T-cell (primary cell): ENCODE measurements at places on chromosomes 2 and 18.
A peak's percentile ranks its signal among the peaks of the same experiment; 100 is the strongest.

DNA sequence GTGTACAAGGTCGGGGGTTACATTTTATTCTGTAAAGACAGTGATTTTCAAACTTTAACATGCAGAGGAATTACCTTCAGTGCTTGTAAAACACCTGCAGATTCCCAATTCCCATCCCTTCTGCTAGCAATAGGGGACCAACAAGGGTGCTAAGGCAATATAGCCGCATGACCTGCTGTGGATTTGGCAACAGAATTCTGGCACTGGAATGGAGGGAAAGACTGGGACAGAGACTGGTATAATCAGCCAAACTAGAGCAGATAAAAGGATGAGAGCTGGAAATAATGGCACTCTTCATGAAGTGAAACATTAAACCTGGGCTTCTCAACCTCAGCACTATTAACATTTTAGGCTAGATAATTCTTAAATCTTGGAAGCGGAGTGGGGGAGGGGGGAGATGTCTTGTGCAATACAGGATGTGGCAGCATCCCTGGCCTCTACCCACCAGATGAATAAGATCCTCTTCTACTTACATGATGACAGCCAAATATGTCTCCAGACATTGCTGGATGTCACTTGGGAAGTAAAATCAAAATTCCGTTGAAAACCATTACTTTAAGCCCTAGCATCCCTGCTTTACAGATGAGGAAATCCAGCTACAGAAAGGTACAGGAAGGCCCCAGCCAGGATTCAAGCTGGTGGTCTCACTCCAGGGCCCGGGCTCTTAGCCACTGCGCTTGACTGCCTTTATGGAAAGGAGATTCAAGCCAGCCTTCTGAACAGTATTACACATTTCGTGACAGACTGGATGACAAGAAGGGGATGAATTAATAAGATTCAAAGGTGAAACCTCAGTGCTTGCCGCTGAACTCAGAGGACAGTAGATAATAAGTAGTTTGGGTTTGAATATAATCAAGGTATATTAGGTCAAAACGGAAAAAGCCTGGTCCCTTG, 1.7 kb downstream of the EVA1A start:
- DNase-seq = no peak

DNA sequence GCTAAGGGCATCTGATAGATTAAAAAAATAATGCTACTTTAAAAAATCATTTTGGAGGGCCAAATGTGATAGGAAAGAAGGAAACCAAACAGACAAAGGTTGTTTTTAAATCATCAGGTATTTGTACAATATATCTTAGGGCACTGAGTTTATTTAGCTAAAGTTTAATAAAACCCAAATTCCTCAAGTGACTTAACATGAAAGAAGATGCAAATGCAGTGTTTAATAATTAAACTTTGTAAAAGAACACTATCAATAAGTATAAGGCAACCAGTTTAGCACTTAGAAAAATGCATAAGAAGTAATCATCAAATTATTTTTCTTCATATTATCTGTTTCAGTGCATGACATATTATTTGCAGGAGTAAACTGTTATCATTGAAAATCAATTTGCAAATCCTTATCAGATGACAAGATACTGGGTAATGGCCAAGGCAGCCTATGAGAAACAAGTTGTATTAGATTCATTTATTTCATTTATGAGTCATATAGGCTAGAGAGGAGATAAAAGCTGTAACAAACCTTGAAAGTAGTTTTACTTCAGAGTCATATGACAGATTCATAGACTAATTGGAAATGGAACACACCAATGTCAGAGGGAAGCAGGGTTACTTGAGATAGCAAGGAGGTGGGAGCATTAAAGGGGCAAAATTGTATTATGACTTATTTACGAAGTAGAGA, 165.5 kb downstream of the GCA start:
- no peak for DNase-seq

- no peak for DNase-seq
Observed at GRCh38 chr2:180775711-180776110, 204.7 kb upstream of the UBE2E3 start.

DNA sequence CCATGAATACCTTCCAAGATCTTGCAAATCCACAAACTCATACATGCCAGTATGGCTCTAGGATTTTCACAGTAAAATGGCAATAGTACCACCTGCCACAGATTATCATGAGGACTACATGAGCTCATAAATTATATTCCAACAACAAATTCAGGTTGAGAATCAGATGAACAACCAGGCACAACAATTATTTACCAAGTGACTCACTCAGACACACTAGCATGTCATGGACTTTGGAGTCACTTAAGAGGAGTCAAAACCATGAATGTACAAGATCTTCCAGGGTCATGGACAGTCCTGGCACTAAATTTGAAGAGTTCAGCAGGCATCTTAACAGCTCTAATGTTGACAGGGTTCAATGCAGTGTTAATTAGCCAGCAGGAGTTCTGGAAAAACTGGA, 34.4 kb upstream of the BZW1 start:
- DNase-seq = no peak

- no peak for DNase-seq
Observed at GRCh38 chr2:28976584-28976983, 4.5 kb upstream of the TOGARAM2 start.

- no peak for DNase-seq
Observed at GRCh38 chr18:49514577-49514976, 27.5 kb upstream of the C18orf32 start.

- DNase-seq = no peak
Observed at GRCh38 chr18:10020171-10020570, 106.4 kb downstream of the VAPA start.

GRCh38 chr2:219073413-219074129, 12.8 kb upstream of the IHH start:
- DNase-seq = no peak

DNA sequence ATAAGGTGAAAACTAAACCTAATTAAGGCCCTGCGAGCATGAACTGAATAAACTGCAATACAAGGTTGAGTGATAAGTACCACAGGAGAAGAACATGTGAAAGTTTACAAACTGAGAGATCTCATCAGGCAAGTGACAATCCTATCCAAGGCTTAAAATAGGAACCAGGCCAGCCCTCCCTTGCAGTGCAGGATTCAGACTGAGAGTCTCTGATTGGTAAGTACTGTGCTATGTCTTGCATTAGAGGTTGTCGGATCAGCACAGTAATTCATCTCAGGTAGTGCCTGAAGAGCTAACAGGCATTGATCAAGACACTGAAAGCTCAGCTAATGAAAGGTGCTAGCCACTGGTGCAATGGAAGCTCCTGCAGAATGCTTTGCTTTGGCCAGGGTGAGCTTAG, 801.7 kb upstream of the ID2 start:
- no peak for DNase-seq

DNA sequence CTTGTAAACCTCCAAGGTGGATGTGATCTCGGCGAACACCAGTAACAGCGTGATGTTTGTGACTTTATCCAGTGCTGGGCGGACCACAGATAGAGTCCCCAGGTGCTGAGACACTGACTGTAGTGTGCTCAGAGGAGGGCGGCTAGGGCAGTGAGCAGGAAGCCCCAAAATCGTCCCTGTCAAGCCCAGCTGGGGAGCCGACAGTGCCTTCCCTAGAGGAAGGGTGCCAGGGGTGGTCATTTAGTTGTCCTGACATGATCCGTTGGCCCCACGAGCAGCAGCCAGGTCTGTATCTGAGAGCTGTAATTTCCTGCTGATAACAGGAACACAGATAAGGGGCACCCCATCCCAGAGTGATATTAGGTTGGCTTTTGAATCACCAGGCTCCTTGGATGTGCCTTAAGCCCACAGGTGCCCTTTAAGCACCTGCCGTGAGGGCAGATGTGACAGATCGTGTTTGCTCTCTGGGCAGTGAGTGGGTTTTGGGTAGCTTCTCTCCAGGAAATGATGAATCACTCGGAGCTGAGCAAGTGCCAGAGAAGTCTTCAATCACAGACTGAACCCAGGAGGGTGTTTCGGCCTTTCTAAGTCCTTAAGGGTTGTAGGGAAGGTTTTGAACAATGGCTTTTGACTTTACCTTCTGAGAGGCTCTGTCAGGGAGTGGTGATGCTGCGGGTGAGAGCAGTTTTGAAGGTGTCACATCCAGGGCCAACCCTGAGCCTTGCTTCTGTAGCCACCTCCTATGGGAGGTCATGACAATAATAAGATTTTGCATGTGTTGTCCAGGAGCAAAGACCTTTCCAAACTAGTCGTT, 7.7 kb downstream of the LPIN1 start:
- peak; percentile 43 for DNase-seq

- DNase-seq = no peak
Observed at GRCh38 chr2:224820283-224820991, 104.3 kb upstream of the CCDC195 start.

DNA sequence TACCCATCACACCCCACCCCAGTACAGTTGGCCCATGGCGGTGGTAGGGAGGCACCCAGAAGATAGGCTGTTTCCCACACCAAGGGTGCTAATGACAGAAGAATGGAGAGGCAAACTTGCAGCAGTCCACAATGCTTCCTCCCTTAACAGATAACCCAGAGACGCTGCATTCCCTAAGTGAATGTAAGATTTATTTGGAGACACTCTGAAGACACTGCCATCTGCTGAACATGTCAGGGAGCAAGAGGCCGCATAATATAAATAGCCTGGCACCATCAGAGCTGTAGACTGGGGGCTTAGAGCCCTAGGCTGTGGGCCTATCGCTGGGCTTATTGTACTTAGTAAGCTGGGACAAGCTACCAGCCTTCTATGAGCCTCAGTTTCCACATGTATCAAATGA, 2.2 kb upstream of the IWS1 start:
- no peak for DNase-seq

GRCh38 chr2:240457223-240458043, 22.0 kb downstream of the GPC1 start:
- no peak for DNase-seq

DNA sequence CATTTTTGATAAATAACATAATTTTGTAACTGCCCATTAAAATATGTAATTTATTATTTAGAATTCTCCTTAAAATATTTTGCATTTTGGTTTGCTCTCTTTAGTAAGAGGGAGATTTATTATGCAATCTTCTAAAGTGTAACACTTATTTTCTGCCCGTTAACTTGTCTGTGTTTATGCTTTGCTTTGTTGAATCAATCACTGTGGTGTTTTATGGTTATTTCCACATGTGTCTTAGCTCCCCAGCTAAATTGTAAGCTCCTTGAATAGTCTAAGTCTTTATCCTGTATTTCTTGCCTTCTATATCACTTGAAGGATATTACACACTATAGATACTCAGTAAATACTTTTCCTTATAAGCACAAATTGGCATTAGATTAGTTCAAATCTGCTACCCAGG, 166.6 kb upstream of the SPRED2 start:
- no peak for DNase-seq

DNA sequence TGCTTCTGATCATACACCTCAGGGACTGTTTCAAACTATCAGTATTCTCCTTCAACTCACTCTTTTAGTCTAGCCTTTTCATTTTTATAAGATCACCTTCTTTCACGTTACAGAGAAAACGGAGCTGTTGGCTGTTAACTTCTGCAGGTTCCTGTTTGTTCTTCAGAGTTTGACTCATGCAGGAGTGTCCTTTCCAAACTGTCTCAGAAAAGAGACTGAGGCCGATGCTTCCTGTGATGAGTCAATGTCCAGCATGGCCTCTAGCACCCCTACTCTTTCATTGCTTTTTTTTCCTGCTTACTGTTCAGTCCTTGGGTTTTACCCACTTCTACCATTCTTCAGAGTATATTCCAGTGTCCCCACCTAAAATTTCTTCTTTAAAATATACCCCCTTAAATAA, 240.8 kb upstream of the RGPD4 start:
- no peak for DNase-seq

DNA sequence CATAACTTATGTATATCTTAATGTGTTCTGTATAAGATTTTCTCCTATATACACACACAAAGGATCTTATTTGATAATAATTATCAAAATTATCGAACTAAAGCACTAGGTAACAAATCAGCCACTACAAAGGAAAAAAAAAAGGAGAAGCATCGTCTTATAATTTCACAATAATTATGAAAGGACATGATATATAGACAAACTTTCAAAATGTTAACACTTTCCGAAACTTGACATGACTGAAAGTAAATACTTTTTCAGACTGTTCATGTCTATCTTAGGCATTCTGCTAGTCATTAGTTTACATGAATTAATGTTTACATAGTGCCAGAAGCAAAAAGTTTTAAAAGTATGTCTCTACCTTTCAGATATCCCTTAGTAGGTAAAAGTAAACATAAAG, 7.3 kb upstream of the NR4A2 start:
- DNase-seq = no peak

- no peak for DNase-seq
Observed at GRCh38 chr2:8643250-8643995, 38.4 kb upstream of the ID2 start.

DNA sequence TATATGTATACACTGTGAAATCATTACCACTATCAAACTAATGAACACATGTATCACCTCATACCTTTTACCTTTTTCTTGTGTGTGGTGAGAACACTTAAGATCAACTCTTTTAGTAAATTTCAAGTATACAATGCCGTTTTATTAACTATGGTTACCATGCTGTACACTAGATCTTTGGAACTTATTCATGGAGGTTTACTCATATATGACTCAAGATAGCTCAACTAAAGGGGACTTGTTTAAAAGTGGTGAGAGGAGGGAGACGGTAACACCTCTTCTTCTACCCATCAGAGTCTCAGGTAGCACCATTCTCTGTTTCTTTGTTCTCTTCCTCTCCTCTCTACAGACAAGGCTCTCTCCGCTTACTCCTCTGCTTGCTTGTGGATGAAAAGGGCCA, 36.1 kb upstream of the TMEM178A start:
- no peak for DNase-seq

DNA sequence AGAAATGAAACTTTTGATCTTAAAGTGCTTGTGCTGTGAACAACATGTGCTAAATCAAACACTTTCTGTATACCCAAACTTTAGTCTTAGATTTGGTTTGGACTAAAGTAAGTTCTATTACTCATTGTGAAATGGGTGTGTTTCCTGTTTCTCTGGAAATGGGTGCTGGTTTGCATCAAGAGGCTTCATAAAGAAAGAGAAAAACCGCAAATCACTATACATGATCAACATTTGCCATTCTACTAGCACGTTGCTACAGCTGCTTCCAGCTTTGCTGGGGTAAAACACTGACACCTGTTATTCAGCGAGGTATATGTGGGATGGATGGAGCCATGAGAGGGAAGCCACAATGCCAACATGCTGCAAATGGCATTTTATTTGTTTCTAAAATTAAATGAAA, 547.0 kb upstream of the ACVR2A start:
- peak; percentile 1 for DNase-seq

DNA sequence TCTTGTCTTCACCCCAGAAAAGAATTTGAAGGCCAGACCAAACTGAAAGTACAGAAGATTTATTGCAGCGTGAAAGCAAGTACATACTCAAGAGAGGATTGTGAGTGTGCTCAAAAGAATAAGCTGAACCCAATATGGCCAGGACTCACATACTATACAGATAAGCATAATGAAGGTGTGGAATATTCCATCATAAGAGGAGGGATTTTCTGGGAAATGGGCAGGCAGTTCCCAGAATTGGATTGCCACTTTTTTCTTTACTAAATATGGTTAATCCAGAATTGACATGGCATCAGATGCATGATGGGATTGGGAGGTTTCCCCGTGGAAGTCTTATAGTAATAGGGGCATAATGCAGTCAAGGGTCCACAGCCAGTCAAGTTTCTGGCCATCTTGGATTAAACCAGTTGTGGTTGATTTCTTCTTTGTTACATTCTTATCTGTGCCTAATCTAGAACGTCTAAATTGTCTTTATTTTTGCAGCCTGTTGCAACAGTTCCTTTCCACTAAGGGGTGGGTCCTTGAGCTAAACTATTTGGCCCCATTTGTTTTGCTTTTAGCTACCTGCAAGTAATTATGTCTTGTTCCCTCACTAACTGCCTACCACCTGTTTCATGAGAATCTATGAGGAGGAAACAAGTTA, 9.0 kb downstream of the SP140L start:
- no peak for DNase-seq
